Upper lobe of left lung (tissue), 6 donors: ENCODE measurements at places on chromosomes 3 and 15.

DNA sequence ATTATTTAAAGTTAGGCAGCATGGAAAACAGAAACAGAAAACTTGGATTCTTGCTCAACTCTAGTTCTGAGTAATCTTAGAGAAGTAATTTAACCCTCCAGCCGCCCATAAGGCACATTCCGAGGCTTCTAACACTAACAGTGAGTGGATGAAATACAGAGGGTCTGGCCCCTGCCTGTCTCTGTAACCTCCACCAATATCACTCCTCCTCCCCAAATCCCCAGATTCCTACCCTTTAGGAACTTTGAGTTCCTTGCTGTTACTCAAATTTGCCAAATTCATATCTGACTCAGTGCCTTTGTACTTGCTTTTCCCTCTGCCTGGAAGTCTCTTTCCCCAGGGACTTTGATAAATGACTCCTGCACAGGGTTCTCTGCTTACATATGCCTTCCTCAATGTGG is 112.5 kb upstream of the TGFBR2 start:
- no peak for DNase-seq

GRCh38 chr3:37456270-37456708 is 281.9 kb upstream of the LRRFIP2 start:
- DNase-seq: no peak

- DNase-seq: no peak
These were observed 68.4 kb downstream of the PPCDC start for GRCh38 chr15:75091814-75092213.

GRCh38 chr3:127339928-127340861 is 52.3 kb upstream of the PRR20G start:
- no peak for DNase-seq

- DNase-seq: no peak
These were observed 1163.5 kb downstream of the ROBO1 start for GRCh38 chr3:78604341-78604740.

- DNase-seq: no peak
These were observed 163.8 kb upstream of the ARHGEF26 start for GRCh38 chr3:153957421-153957820.

DNA sequence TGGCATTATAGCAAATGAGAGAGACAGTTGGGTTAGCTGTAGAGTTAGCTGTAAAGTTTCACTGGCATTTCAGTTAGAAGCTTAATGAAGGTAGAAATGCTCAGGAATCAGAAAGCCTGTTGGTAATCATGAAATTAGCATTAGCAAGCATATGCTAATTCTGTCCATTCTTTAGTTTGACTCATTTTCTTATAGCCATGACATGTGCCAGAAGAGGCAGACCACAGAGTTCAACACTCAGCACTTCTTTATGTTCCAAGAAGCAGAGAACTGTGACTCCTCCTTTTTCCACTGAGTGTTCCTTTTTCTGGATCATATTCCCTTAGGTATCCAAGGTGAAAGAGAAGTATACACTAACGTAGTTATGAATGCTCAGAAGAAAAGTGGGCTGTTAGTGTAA is 276.2 kb upstream of the SGO1 start:
- DNase-seq: no peak
